ENCODE measurements at places on chromosomes 5 and 9.

DNA sequence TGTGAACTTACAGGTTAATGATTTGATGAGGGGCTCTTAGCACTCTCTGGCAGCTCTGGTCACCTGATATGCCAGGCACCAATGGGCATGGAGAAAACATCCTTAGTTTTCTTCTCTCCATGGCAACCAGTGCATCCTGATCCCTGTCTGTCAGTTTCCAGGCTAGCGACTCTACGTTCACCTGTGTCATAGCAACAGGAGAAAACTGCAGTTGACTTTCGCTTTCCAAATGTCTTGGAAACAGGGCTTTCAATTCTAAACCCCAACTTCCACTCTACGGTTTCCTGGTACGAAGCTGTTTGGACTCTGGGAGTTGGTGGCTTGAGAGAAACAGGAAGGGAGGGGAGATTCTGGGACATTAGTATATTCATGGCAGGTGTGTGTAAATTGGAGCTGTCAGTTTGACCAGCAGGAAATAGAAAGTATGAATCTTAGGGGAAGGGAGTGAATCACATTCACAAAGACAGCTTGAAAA lies 74.4 kb downstream of the SLC28A3 start:
- peak; percentile 35 for DNase-seq

DNA sequence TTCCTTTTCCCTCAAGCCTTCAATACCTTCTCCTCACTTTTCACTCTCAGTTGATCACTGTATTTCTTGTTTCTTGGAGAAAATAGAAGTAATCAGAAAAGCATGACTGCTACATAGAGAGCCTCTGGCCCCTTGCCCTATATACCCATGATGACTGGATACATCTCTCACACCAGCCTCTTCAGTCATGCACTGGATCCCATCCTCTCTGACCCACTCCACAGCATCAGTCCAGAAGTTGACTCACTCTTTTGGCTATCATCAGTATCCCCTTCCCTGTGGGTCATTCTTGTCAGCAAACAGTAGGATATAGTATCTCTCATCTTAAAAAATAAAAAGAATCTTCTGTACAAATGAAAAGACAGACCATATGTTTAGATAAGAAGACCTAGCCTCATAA lies 32.9 kb downstream of the PTCD2 start:
- DNase-seq, result no peak

DNA sequence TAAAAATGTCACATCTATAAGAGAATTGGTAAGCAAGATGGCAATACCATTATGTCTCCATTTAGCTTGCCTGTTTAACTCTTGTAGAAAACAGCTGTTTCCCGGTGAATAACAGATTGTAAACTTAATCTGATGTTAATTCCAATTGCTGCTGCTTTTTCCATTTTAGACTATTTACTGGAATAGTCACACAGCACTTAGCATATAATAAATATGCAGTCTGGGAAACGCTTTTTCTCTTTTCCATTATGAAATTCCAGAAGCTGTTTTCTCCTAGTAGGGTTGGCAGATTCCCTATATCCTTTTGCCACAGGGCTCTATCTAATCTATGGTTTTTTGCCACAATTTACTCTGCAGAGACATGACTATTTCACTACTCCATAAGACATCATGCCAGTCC lies 148.0 kb downstream of the CEMIP2 start:
- DNase-seq, result no peak

DNA sequence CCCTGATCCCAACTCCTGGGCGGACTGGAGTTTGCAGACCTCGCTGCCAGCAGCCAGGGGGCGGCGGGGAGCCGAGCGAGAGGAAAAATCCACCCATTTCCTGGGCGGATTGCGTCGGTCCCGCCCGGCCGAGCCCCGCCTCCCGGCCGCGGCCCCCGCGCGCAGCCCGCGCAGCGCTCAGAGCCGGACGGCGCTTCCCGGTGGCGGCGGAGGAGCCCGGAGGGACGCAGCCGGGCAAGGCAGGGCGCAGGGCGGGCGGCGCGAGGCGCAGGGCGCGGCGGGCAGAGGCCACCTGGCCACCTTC lies at the start of gene OLFM1:
Gene OLFM1, plus strand, starts transcription at position 180 of the 304 bp plus-strand sequence. CDS start 322 bp downstream, outside the sequence.
- DNase-seq, result peak; percentile 51

DNA sequence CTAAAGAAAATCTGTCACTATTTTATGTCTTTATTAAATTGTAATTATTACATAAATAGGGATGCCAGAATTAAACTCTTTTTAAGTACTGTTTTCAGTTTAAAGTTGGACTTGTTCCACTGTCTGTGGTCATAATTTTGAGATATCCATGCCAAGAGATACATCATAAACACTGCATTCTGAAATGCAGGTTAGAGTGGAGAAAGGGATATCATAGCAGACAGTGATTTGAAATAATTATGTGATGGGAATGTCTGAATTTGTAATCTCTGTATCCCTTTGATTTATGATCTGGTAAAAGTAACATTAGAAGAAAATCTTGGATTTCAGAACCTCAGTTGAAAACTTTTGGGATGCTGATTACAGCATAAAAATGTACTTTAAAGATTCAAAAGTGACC lies 222.1 kb downstream of the GOLPH3 start:
- DNase-seq, result no peak

- DNase-seq, result no peak
Observed at GRCh38 chr9:96078897-96079490, 203.5 kb downstream of the ERCC6L2 start.

- DNase-seq, result no peak
Observed at GRCh38 chr9:108816037-108816436, 39.7 kb downstream of the ACTL7B start.
